ENCODE measurements at places on chromosomes 6 and 20. TPM values are rescaled to one million over a fixed set of nuclear protein-coding genes. Genes with fewer than 3 reads are reported as not detected.

GRCh38 chr6:167501831-167502385 is 177.0 kb downstream of the TTLL2 start:
- H3K36me3 ChIP-seq = no peaks in the 10 kb centered on the region
- peaks cover under 1% of the 10 kb centered on the region for H3K27me3 ChIP-seq
- no peak overlapping the region for H3K27ac ChIP-seq
- no peak for DNase-seq
- H3K4me1 ChIP-seq = peaks cover 14% of the 10 kb centered on the region

- no peaks in the 10 kb centered on the region for H3K27me3 ChIP-seq
- H3K4me3 ChIP-seq = no peak overlapping the region
- no peak overlapping the region for H3K27ac ChIP-seq
- no peak for DNase-seq
- no peaks in the 10 kb centered on the region for H3K36me3 ChIP-seq
These were observed 73.4 kb downstream of the ISM1 start for GRCh38 chr20:13294522-13294921.

The FIG4 gene
- total RNA-seq = 12.1 TPM

The PAX1 gene
- 0.58 TPM for total RNA-seq
